Amygdala (tissue), 56 donors: ENCODE measurements at places on chromosomes 3 and 15.

GRCh38 chr15:78565951-78566774 lies 843 bp downstream of the CHRNA5 start:
- DNase-seq, result no peak

- peak; percentile 9 for DNase-seq
Measured at GRCh38 chr3:48194446-48195071, 6.3 kb upstream of the CDC25A start.

DNA sequence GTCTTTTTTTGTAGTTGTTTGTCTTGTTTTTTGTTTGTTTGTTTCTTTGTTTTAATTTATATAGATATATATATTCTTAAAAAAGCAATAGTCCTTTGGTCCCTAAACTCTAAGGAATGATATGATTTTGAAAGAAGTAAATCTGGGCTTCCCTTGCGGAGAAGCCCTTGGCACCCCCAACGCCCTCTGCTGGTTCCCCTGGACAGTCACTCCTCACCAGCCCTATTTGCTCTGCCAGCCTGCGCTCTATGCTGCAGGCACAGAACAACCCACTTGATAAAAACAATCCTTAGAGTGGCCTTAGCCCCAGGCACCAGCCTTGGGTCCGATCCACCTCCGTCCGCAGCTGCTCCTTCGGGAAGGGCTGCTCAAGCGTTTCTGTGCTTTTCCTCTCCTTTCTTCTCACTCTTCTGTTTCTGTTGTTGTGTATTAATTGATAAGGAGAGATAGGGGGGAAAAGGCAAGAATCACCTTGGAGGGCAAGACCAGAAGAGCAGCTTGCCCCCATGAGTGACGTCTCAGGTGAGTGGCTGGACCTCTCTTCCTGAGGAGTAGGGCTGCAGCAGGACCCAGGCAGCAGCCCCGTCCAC lies 13.7 kb upstream of the PARP6 start:
- DNase-seq, result no peak

DNA sequence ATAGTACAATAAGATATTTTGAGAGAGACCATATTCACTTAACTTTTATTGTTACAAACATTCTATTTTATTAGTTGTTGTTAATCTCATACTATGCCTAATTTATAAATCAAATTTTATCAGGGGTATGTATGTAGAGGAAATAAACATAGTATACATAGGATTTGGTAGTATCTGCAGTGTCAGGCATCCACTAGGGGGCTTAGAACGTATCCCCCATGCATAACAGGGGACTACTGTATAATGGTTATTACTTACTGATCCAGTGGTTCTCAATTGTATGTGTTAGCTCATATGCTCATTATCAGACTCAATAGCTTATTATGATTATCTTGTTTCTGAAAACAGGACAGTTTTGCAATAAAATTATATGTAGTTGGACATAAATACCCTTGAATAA lies 27.6 kb downstream of the CMC1 start:
- no peak for DNase-seq

- DNase-seq, result no peak
Measured at GRCh38 chr3:109059264-109059663, 58.7 kb downstream of the MORC1 start.

GRCh38 chr3:156675830-156676767 lies 1.7 kb downstream of the TIPARP start:
- DNase-seq, result no peak

- no peak for DNase-seq
Measured at GRCh38 chr3:157807280-157807679, 298.9 kb downstream of the SHOX2 start.

- no peak for DNase-seq
Measured at GRCh38 chr3:148084931-148085330, 612.8 kb upstream of the AGTR1 start.

- DNase-seq, result no peak
Measured at GRCh38 chr3:52843108-52843865, 8.5 kb upstream of the MUSTN1 start.

DNA sequence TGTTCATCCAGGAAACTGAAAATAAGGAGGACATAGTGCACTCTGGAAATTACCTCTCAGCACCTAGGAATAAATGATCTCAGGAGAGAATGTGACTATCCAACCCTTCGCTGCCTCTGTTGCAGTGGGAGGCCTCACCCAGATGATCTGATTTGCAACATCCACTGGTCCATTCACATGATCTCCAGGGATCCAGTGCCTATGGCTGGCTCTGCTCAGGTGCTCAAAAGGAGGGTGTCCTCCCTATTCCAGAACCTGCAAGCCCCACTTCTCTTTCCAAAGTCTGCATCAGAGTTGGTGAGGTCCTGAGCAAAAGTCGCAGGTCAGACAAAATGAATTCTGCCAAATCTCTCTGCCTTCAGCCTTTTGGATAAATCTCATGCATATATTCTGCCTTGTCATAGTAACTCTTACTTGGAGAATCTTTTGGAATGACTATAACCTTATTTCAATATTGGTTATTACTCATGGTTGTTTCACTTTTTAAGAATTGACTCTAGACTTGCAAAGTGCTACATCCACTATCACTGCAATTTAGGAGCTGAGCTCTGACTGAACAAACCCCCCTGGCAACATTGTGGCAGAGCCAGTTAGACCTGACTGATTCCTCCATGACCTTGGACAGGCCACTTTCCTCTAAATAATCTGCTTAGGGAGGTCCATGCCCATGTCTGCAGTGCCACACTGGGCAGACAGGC lies 295.1 kb downstream of the EPHB1 start:
- DNase-seq, result no peak

- DNase-seq, result no peak
Measured at GRCh38 chr3:182725372-182726251, 67.7 kb upstream of the ATP11B start.

DNA sequence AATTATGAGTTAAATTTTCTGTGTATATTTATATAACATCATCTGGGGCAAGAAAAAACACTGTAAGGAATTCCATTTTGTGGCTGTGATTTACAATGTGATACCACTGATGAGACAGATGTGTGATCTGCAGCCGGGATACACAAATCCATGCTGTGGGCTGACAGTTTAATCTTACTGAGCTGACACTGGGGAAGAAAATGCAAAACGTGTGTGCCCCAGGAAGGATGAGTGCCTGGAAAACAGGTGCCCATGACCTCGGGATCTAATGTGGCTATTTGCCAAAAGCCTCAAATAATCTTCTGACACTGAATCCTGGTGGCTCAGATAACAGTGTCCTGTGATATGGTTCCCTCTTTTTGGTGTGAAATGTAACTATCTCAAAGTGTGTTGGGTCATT lies 10.5 kb downstream of the MYRIP start:
- DNase-seq, result no peak

DNA sequence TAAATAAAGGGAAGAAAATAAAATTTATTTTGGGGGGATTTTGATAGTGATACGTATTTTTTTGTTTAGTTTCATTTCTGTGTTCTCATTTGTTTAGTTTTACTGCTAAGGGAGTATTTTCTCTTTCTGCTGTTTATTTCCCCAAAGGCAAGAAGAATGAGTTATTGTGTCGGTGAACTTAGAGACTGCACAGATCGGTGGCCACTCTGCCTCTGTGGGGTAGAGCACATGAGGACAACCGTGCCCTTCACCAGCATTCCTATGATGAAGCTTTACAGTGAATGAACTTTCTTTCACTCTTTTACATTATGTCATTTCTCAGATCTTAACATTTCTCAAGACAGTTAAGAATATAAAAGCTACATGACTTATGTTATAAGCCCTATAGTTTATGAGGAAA lies 214.4 kb downstream of the OCA2 start:
- no peak for DNase-seq

DNA sequence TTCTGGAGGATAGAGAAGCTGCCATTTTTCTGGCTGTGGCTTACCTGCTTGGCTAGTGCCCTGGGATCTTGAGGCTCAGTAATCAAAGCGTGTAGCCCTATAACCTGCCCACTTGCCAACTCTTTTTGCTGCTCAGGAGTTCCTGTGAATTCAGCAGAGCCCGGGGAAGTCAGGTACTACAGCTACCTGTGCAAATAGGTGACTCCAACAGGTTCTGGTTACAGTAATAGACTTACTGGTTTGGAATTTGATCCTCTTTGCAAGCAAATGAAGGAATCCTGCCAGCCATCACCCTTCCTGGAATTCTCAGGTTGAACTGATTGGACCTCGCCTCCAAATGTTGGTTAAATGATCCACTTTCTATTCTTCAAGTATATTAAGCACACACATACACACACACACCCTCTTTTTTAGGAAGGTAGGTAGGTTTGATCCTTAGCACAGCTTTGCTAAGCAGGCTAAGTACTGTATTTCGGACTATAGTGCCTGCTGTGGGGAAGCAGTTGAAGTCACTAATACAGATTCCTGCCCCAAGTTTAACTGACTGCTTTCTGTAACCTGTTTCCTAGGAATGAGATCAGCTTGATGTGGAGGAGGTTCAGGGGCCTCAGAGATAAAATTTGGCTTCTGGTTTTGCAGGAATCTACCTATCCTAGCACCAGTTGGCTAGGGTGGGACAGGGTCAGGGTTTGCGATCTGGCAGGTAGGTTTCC lies 2.3 kb downstream of the PPCDC start:
- DNase-seq, result no peak

GRCh38 chr3:155364492-155364891 lies 71.0 kb upstream of the STRIT1 start:
- no peak for DNase-seq

DNA sequence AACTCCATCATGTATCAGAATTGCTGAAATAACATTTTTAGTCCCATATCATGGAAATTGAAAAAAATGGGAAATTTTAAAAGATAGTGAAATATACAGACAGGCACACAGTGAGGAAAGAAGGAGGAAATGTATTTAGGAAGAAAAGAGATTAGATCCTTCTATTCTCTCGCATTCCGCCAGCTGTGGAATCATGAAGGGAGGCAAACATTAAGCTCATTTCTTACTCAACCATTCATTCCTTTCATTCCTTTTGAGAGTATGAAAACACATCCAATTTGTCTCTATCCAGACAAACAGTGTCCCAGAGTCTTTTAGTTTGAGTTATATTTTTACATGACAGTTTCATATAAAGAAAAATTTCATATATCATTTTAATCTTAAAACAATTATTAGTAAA lies 52.5 kb upstream of the KCNMB2 start:
- DNase-seq, result no peak

- peak; percentile 12 for DNase-seq
Measured at GRCh38 chr15:85831415-85832113, 36.8 kb upstream of the KLHL25 start.

GRCh38 chr3:178054471-178054870 lies 481.8 kb upstream of the KCNMB2 start:
- DNase-seq, result no peak

DNA sequence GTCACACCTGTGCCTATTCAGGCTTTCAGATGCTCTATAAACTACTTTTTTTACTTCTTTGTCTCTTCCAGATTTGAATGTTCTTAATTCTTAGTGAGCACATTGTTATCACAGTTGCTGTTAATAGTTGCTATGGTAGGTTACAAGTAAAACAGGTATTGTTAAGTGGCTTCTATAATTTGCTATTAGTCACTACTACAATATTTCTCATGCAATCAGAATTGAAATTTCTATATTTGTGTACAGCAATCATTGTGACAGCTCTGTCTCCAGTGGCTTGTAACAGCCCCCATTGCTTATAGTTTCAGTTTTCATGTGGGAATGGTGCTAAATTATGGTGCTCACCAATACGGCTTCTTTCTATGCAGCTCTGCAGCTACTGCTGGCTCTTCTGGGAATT lies 318.4 kb upstream of the GOLIM4 start:
- DNase-seq, result no peak

GRCh38 chr15:21267671-21268395 lies 172.5 kb downstream of the POTEB3 start:
- no peak for DNase-seq

- no peak for DNase-seq
Measured at GRCh38 chr3:877001-877400, 215.8 kb upstream of the CNTN6 start.

- DNase-seq, result no peak
Measured at GRCh38 chr15:52718551-52718950, 39.4 kb upstream of the ATOSA start.

- DNase-seq, result no peak
Measured at GRCh38 chr15:32852771-32853170, 135.0 kb downstream of the GREM1 start.

- DNase-seq, result no peak
Measured at GRCh38 chr3:100033903-100034471, 80.3 kb downstream of the FILIP1L start.

DNA sequence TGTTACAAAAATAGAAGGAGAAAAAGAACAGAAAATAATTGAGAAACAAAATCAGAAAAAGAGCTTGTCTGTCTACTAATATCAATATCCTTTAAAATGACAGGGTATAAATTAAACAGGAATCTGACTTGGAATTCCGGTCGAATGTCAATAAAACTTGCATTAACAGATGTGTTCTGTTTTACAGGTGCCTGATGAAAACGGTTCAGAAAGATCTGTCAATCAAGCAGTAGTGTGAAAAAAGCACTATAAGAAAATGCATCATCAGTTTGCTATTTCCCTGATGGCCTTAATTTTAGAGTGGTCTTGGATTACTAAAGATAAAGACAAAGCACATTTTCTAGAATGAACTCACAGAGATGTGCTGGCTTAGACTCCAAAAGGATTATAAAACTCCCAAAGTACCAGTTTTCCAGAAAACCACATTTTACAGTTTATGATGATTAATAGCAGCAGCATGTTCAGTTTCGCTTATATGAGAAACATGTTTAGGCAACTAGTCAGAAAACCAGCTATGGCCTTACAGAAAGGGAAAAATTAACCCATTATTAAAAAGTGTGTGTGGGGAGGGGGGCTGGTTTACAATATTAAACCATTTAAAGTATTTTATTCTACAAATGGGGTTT lies 8.2 kb upstream of the C3orf38 start:
- no peak for DNase-seq

GRCh38 chr3:126956361-126956760 lies 26.6 kb upstream of the PLXNA1 start:
- DNase-seq, result no peak

- no peak for DNase-seq
Measured at GRCh38 chr3:38232701-38233100, 32.9 kb upstream of the SLC22A13 start.

DNA sequence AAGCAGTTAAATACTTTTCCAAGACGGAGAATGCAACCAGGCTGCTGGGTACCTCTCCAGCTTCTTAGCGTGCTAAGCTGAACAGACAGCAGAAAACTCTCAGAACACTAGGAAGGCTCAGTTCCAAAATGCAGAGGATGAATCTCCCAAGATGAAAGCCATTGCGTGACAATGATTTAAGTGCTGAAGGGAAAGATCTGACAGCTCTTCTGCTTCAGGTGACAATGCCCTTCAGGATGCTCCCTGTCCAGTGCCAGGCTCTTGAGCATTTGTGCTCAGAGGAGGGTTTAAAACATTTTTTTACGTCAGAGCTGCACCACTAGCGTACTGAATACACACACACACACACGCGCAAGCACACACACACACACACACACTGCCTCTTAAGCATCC lies 26.3 kb downstream of the ARHGEF3 start:
- DNase-seq, result no peak
